ENCODE measurements at places on chromosomes 2 and 18. TPM values are rescaled to one million over a fixed set of nuclear protein-coding genes. Genes with fewer than 3 reads are reported as not detected.

GFPT1 gene
- total RNA-seq, result 30.3 TPM

CD28 gene
- total RNA-seq, result under 0.01 TPM

CCDC148 gene
- 0.48 TPM for total RNA-seq

TMEFF2 gene
- not detected for total RNA-seq

CCDC150 gene
- 6.2 TPM for total RNA-seq

SLC19A3 gene
- total RNA-seq, result 0.33 TPM

MC2R gene
- not detected for total RNA-seq

RAB6C gene
- not detected for total RNA-seq

SLC9A2 gene
- total RNA-seq, result under 0.01 TPM

GATA6 gene
- total RNA-seq, result 8.3 TPM

AMMECR1L gene
- total RNA-seq, result 23.5 TPM

CNTNAP5 gene
- total RNA-seq, result not detected

SP5 gene
- under 0.01 TPM for total RNA-seq

FAM161A gene
- total RNA-seq, result 1.7 TPM

PJVK gene
- total RNA-seq, result 0.98 TPM

PRSS56 gene
- total RNA-seq, result not detected

RASGRP3 gene
- total RNA-seq, result 117 TPM

DSG4 gene
- total RNA-seq, result not detected

ATP8B1 gene
- total RNA-seq, result 80.7 TPM

CREG2 gene
- total RNA-seq, result 8.6 TPM

ANKRD23 gene
- total RNA-seq, result 1.9 TPM

CD207 gene
- not detected for total RNA-seq

RUFY4 gene
- total RNA-seq, result 0.29 TPM

C2orf72 gene
- total RNA-seq, result not detected

KCMF1 gene
- total RNA-seq, result 102 TPM

OBSL1 gene
- total RNA-seq, result 18.5 TPM

MAP3K19 gene
- total RNA-seq, result not detected

TCF23 gene
- total RNA-seq, result not detected

ANAPC1 gene
- 83.5 TPM for total RNA-seq

DSEL gene
- total RNA-seq, result 25.1 TPM

GAL3ST2 gene
- not detected for total RNA-seq

CAPN14 gene
- not detected for total RNA-seq

CRACDL gene
- total RNA-seq, result 11.1 TPM

ECEL1 gene
- not detected for total RNA-seq

CRYGC gene
- not detected for total RNA-seq

FOXI3 gene
- total RNA-seq, result not detected

ZNF892 gene
- total RNA-seq, result 6.5 TPM

ID2 gene
- total RNA-seq, result 17.3 TPM

ALKAL2 gene
- not detected for total RNA-seq

CD8B gene
- total RNA-seq, result not detected

NETO1 gene
- not detected for total RNA-seq

VSNL1 gene
- not detected for total RNA-seq

REG3A gene
- not detected for total RNA-seq

ITGAV gene
- total RNA-seq, result 439 TPM

STK17B gene
- 12.4 TPM for total RNA-seq

UGT1A8 gene
- not detected for total RNA-seq

BOLL gene
- not detected for total RNA-seq

USP40 gene
- total RNA-seq, result 23.5 TPM

CD8B2 gene
- not detected for total RNA-seq

TMEM247 gene
- total RNA-seq, result not detected

NPPC gene
- not detected for total RNA-seq

CDH19 gene
- total RNA-seq, result not detected

IFT172 gene
- 15.0 TPM for total RNA-seq

C2orf80 gene
- not detected for total RNA-seq

SH2D6 gene
- total RNA-seq, result not detected

EMX1 gene
- total RNA-seq, result not detected

TUBB8B gene
- total RNA-seq, result not detected

CKAP2L gene
- 12.2 TPM for total RNA-seq

CNOT11 gene
- 65.3 TPM for total RNA-seq

PRKRA gene
- 42.5 TPM for total RNA-seq
